Fibroblast of gingiva (primary cell): ENCODE measurements at places on chromosomes 13 and 19.
A peak's percentile ranks its signal among the peaks of the same experiment; 100 is the strongest.

DNA sequence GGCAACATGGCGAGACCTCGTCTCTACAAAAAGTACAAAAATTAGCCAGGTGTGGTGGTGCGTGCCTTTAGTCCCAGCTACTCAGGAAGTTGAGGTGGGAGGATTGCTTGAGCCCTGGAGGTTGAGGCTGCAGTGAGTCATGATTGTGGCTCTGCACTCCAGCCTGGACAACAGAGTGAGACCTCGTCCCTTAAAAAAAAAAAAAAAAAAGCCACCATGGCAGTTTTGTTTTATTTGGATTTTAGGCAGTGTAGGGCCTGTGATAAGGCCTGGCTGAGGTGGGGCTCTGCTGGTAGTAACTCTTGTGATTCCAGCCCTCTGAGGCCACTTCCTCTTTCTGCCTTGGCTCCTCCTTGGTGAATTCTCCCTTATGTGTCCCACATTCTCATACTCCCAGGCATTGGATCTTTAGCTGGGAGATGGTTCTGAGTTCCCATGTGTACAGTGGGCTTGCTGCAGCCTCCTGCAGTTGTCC, 39.2 kb downstream of the GATAD2A start:
- DNase-seq = no peak

- DNase-seq = no peak
These were observed 154.9 kb upstream of the UQCRFS1 start for GRCh38 chr19:29367791-29368222.

DNA sequence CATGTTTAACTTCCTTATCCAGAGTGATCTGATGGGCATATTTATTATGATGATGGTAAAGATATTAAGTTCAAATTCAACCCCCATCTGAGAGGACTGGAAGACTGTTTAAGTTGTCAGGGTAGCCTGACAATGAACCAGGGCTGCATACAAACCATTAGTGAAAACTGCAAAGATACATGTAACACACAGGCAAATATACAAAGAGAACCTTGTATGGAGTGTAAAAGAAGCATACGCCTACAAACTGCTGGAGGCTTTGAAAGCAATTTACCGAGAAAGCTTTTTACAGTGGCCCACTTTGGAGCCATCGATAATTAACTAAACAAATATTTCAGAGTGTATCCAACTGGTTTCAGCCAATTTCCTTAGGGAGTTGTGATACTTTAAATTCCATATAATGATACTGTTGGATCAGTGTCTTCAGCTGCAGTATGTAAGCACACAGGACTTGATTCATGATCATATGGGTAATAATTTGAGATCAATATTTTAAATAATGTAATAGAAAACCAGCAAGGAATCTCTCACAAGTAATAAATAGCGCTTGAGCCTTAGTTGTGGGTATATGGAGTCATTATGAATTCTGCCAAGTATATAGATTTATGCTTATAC, 231.5 kb upstream of the SPRY2 start:
- no peak for DNase-seq

DNA sequence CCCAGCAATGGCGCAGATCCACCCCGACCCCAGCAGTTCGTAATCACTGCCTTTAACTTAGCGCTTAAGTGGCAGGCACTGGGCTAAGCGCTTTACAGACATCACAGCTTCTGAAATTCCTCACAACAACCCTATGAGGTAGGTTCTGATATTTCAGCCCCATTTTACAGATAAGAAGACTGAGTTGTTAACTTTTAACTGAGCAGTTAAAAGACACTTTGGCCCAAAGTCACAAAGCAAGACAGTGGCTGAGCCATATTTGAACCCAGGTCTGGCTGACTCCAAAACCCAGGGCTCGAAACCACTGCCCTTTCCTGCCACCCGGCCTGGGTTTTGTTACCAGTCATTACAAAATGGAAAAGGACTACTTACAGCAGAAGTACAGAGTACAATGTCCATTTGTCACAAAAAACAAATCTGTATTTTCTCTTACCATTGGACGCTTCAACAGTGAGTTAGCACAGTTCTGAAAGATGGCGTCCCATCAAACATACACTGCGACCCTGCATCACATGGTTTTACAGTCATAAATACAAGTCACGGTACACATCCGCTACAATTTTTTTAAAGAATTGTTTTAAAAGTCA, 8.5 kb downstream of the HNRNPL start:
- DNase-seq = no peak

GRCh38 chr13:43220873-43221595, 197.6 kb downstream of the DNAJC15 start:
- no peak for DNase-seq

GRCh38 chr13:21008026-21008425, 53.4 kb downstream of the LATS2 start:
- no peak for DNase-seq

DNA sequence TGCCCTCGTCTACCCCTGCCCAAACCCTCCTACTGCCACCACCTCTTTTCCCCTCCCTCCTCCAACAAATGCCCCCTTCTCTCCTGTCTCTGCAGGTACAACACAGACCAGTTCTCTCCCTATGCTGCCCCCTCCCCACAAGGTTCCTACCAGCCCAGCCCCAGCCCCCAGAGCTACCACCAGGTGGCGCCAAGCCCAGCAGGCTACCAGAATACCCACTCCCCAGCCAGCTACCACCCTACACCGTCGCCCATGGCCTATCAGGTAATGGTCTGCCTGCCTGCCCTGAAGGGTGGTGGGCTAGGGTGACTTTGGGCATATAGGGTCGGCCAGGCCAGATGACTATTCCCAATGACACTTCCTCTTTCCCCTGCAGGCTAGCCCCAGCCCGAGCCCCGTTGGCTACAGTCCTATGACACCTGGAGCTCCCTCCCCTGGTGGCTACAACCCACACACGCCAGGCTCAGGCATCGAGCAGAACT, 6.5 kb upstream of the TIMM50 start:
- no peak for DNase-seq

DNA sequence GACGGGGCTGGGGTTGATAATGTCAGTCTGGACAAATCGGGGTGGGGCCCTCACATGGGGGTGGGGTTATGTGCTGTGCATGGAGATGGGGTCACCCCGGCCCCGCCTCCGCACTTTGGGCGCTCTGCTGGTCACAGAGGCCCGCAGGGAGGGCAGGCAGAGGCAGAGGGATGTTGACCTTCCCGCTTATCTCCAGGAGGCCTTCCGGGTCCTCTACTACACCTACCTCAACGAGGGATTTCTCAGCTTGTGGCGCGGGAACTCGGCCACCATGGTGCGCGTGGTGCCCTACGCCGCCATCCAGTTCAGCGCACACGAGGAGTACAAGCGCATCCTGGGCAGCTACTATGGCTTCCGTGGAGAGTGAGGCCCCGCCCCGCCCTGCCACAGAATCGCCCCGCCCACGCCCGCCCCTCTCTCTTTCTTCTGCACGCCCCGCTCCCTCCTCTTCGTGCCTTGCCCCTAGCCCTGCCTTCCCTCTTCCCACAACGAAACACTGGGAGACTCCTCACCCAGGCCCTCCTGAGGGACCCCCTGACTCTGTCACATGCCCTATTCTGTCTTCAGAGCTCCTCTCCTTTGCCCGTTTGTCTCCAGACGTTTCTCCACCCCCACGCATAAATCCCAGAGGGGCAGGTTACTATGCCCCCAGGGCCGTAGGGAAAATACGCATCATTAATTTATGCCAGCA, 32.8 kb downstream of the TMEM161A start:
- DNase-seq = peak; percentile 67

- DNase-seq = no peak
These were observed 14.6 kb upstream of the DIAPH3 start for GRCh38 chr13:60178327-60178726.

- DNase-seq = no peak
These were observed 1533.6 kb downstream of the UQCRFS1 start for GRCh38 chr19:27679399-27679798.

DNA sequence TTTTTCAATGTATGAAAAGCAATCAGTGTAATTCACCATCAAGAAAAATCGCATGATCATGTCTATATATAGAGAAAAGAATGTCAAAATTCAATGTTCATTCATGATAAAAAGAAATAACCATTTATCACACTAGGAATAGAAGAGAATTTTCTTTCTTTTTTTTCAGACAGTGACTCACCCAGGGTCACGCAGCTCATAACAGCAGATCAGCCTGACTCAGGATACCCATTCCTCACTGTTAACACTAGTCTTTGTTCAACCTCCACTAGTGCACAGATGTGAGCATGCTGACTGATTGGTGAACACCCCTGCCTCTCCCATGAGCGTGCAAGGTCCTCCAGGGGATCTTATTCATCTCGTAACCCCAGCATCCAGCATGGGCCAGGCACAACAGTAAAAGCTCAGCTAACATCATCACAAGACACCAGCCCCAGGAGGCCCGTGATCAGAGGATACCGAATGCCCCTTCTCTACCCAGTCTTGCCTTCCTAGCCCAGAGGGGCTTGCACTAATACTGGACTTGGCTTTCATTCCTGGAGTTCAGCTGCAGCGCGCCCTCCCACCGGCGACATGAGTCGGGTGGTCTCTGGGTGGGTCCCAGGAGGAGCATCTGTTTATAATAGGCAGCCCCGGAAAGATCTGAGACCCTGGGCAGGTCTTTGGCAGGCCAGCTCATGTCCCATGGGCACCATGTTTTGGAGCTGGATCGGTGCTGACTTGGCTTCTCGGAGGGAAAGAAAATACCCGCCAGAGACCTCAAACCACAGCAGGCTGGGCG, 539.5 kb upstream of the SLC10A2 start:
- DNase-seq = no peak

DNA sequence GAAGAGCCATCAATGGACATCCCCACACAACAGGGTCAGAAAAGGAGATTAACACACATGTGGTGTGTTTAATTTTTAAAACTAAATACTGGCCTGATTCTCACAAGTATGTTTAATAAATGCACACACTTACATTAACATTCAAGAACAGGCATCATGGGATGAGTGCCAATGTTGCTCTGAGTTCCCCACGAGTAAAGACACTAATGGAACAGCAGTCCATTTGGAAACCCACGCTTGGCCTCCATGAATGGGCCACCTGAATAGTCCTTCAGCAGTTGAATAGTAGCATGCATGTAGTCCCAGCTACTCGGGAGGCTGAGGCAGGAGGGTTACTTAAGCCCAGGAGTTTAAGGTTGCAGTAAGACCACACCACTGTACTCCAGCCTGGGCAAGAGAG, 195.2 kb upstream of the IPO5 start:
- DNase-seq = no peak
